ENCODE measurements at places on chromosomes 3 and 15.

DNA sequence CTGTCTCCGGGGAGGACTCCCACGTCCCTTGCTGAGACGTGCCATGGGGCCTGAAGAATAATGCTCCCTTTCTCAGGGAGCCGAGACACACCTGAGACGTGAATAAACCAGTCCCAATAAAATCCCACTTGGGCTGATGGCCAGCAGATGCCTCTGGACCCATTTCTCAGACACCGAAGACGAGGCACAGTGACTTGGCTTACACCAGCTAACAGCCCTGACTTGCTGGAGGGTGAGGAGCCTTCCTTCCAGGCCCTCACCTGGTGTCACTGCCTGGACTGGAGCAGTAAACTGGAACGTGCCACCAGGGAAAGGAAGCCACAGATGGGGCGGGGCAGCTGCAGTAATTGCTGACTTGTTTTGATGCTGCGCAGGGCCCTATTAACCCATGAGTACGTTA is 189.7 kb downstream of the PDZRN3 start:
- no peak for DNase-seq

DNA sequence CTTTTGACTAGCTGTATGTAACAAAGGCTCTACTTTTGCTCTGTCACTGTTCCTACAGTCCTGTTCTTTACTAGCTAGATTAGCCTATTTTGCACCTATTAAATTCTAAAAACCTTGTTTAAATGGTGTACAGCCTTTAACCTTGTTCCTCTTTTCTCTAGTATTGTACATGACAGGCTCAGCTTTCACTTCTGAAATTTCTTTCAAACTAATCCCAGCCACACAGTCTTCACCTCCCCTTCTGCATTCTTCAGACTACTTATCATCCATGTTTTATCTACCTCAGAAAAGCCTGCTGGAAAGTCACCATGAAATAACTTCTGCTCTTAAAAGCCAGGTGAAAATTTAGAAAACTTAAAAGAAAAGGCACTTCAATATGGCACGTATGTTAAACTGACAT is 122.4 kb downstream of the NECTIN3 start:
- no peak for DNase-seq

GRCh38 chr3:154921351-154921750 is 158.8 kb upstream of the MME start:
- DNase-seq = no peak

DNA sequence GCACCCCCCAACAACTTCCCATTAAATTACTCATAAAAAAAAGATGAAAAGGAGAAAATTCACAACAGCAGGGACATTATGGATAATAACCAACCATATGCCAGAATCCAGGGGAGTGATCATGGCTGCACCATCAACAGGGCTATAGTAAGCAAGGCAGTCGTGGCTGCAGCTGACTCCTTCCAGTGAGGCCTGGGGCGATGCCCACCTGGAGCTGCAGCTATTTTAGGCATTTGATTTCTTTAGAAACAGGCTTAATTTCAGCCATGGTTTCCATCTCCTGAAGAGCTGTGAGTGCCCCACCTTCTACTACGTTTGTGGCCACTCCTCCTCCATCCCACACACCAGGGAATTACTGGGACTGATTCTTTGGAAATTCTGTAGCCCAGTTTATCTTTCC is 84.0 kb downstream of the MINAR1 start:
- DNase-seq = no peak

- DNase-seq = no peak
Measured at GRCh38 chr3:25009665-25010064, 418.4 kb upstream of the RARB start.

GRCh38 chr3:49217688-49218470 is 46.5 kb downstream of the KLHDC8B start:
- DNase-seq = no peak

DNA sequence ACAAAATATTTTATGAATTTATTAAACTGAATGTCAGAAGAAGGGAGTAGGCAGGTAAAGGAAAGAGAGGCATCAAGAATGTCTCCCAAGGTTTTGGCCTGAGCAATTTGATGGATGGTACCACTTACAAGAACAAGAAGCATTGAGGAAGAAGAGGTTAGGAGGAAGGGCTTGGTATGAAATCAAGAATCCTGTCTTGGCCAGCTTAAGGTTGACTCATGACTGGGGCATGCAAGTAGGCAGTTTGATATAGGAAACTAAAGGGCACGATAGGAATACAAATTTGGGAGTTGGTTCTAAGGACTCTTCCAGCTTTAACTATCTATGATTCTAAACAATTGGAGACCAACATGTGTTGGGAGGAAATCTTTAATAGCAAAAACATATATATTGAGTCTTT is 79.1 kb downstream of the NTRK3 start:
- no peak for DNase-seq

DNA sequence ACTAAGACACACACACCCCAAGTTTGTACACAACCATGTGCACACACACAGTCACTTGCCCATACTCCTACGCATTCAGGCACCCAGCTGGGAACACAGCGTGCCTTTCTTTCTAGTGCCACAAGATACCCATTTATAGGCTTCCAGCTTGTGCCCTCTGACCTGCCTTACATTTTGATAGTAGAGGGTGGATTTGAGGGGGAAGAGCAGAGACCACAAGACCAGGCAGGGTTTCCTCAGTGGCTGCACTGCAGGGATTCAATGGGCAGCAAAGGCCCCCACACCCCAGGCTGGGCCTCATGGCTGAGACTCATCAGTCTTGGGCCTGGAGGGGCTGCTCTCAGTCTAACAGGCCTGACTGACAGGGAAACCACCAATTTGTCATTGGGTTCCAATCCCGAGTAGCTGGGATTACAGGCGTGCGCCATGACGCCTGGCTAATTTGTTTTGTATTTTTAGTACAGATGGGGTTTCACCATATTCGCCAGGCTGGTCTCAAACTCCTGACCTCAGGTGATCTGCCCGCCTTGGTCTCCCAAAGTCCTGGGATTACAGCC is 18.8 kb upstream of the ANKDD1A start:
- DNase-seq = no peak

DNA sequence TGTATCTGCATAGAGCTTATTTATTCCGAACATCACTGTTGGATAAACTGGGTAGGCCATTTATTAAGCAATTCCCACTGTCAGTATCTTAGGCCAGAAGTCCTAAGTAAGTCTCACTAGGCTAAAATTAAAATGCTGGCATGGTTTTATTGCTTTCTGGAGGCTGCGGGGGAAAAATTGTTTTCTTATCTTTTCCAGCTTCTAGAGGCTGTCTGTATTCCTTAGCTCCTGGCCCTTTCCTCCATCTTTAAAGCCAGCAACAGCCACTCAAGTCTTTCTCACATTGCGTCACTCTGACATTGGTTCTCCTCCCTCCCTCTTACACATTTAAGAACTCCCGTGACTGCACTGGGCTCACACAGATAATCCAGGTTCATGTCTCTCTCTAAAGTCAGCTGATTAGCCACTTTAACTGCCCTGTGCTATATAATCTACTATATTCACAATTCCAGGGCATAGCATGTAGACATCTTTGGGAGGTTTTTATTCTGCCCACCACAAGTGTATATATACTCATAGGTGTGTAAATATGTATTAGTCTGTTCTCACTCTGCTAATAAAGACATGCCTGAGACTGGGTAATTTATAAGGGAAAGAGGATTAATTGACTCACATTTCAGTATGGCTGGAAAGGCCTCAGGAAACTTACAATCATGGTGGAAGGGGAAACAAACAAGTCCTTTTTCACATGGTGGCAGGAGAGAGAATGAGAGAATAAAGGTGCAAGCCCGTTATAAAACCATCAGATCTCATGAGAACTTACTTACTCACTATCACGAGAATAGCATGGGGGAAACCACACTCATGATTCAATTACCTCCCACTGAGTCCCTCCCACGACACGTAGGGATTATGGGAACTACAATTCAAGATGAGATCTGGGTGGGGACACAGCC is 113.5 kb upstream of the SLC7A14 start:
- no peak for DNase-seq

- DNase-seq = no peak
Measured at GRCh38 chr3:13708301-13708700, 159.4 kb downstream of the FBLN2 start.

DNA sequence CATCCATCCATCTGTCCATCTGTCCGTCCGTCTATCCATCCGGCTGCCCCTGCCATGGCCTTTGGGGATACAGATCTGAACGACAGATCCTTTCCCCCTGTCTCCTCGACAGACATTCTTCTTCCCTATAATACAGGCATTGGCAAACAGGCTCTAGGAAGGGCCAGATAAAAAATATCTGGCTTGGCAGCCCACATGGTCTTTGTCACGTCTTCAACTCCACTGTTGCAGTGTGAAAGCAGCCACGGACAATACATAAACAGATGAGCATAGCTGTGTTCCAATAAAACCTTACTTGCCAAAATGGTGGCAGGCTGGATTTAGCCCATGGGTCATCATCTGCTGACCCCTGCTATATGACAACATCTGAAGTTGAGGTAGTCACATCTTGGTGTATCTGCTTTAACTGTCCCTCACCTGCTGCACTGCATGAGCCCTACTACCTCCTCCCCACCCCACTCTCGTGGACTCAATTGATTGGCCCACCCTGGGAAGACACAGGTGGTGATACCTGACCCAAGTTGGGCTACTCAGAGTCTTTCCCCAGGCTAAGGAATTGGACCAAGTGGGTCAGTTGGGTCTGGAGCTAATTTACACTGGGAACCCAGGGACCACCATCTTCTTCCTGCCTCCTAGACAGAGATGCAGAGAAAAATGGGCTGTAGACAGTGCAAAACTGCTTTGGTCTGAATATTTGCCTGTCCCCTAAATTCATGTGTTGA is 128.4 kb upstream of the SMAD3 start:
- DNase-seq = no peak

DNA sequence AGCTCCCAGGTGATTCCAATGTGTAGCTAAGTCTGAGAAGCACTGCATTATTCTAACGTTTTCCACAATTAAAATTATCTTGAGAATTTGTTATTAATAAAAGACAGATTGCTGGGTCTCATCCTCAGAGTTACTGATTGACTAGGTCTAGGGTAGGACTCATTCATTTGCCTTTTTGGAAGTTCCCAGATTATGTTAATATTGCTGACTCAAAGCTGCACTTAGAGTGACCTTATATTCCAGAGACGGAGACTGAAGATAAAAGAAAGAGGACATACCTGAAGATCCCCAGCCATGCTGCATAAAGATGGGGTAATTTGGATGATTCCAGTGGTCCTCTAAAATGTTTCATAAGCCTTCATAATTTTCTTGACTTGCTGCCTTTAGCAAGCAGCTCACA is 81.8 kb downstream of the PLSCR2 start:
- no peak for DNase-seq

- no peak for DNase-seq
Measured at GRCh38 chr3:187610981-187611511, 59.1 kb downstream of the SST start.

DNA sequence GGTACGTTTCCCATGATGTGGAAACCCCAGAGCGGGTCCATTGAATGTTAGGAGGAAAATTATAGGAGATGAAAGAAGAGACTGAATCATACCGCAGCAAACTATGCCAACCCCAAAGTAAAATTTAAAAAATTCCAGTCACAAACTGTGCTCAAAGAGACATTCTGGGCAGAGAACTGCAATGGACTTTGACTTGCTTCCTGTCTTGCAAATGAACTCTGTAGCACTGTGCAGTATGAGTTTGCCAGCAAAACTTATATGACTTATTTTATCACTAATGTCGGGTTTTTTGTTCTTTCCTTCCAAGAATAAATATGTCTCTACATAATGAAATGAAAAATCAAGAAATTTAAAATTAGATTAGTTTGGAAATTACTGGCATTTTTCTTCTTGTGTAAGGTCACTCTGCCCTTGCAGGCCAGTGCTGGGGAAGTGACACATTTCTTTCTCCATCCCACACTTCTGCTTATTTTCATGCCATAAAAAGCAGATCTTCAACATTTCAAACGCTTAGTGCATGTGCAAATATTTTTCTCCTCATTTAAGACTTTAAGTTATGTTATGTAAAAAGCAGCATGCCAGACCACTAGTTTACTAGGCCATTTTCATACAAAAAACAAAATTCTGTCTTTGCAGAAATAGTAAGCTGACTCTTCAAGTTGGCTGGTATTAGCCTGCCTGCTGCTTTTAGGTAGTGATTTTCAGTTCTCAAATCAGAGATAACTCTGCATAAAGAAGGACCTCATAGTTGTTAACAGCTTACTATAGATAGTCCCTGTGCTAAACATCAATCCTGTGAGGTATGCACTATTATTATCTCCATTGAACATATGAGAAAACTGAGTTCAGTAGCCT is 32.2 kb upstream of the SSR3 start:
- DNase-seq = no peak

- no peak for DNase-seq
Measured at GRCh38 chr15:65927545-65927944, 58.3 kb downstream of the RAB11A start.

DNA sequence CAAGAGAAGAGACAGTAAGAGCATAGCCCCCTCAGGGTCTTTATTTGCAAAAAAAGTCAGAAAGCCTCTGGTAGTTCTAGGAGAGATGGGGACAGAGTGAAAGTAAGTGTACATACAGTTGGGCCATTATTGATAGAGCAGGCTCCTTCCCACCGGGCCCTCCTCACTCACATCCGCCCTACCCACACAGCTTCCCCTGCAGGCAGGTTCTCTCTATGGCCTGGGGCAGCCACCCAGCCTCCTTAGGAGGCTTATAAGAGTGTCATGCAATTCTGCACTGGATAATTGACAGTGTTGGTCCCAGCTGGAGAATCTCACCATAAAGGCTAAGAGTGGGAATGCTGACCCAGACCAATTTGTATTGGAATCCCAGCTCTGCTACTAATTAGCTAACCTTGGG is 49.5 kb downstream of the SLC30A4 start:
- no peak for DNase-seq

DNA sequence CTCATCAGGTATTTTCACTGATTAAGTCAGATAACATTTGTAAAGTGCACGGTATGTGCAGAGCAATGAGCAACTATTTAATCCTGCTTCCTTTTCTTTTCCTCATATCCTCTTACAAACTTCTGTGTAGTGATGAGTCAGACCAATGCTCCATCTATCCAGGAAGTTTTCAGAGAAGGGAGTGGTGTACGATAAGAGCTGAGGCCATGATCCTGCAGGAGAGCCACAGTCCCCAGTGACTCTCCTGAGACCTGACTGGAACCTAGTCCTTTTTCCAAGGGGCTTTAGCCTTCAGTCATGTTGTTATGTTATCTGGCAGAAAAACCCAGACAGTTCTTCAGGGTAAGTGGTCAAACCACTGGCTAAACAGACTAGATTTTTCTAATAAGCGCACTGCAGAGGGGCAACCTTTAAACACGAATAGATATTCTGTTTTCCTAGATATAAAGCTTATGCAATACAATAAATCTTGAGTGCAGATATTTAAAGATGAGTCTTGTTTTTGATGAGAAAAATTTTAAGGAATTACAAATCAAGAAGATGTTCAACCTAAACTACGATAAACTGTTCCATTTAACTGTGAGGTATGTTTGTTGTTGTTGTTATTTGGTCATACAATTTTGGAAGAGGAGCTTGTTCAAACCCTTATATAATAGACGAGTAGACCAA is 110.5 kb upstream of the RAP2B start:
- peak; percentile 93 for DNase-seq

GRCh38 chr15:49875392-49875791 is 243.6 kb downstream of the ATP8B4 start:
- DNase-seq = no peak

GRCh38 chr3:31377045-31377642 is 155.6 kb upstream of the STT3B start:
- peak; percentile 89 for DNase-seq
